ENCODE measurements at places on chromosomes 3 and 15.
A peak's percentile ranks its signal among the peaks of the same experiment; 100 is the strongest.

- DNase-seq = no peak
Measured at GRCh38 chr15:33411596-33412540, 101.1 kb downstream of the RYR3 start.

GRCh38 chr3:27281671-27282150 is 87.5 kb downstream of the NEK10 start:
- DNase-seq = no peak

GRCh38 chr15:90489514-90489913 is 40.2 kb upstream of the CRTC3 start:
- DNase-seq = no peak

DNA sequence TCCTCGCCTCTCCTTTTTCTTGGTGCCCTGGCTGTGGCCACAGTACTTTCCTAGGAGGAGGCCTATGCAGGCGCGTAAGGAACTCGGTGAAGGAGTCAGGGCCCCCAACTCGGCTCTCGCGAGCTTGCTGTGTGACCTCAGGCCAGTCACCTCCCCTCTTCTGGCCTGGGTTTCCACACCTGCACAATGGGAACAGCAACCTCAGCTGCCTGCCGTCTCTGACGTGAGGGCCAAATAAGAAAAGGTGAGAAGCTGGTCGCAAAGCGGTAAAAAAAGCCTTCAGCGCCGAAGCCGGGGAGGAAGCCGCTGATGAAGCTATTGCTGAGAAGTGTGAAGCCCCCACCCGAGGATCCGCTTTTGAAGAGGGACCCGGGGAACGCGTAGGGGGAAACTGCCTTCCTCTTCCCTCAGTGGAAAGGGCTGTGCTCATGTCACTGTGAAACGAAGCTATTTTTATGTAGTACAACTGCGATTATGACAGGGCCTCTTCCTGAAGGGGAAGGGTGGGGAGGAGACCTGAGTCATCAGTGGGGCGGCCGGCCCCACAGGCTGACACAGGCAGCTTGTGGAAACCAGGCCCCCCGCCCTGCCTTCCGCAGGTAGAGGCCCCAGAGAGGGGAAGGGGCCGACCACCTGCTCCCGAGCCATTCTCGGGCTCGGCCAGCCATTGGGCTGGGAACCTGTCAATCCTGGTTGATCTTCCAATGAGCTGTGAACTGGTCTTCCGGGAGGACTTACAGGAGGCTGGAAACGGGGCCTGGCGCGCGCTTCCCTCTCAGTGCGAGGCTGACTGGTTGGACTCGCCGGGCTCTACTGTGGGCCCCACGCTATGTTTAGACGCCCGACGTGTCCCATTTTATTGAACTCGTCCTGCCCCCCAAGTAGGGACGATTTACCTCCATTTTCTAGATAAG is 18.0 kb upstream of the ANKDD1A start:
- DNase-seq = peak; percentile 94

DNA sequence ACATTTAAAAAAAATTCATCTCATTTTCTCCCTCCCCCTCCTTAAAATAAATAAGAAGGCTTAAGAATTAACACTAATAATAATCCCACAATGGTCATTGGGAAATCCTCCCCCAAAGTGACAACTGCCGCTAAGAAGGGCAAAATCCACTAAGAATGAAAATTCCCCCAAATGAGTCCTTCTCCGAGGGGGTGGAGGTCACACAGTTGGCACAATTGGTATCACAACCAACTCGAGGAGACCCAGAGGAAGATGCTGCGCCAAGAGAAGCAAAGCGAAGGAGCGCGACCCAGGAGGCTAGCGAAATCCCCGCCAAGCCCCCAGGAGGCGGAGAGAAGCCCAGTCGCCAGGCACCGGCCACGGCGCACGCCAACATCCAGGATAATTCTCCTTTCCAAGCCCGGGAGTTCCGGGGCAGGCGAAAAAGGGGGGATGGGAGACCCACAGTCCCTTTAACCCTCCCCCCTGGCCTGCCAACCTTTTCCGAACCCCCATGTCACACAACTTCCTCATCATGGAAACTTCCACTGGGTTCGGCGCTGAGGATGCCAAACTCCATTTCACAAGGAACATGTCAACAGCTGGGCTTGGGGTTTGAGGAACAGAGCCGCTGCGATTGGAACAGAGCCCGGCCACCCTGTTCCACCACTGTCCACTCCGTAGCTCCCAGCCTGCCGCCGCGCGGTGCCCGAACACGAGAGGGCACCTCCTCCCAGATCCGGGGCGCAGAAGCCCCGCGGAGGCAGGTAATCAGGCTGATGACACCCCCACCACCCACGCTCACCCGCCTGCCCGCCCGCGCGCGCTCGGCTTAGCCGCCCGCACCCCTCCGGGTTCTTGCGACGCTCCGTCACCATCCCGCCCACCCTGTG is 668 bp downstream of the THRB start:
- no peak for DNase-seq

GRCh38 chr3:115151921-115152320 is 4.8 kb upstream of the ZBTB20 start:
- DNase-seq = no peak

DNA sequence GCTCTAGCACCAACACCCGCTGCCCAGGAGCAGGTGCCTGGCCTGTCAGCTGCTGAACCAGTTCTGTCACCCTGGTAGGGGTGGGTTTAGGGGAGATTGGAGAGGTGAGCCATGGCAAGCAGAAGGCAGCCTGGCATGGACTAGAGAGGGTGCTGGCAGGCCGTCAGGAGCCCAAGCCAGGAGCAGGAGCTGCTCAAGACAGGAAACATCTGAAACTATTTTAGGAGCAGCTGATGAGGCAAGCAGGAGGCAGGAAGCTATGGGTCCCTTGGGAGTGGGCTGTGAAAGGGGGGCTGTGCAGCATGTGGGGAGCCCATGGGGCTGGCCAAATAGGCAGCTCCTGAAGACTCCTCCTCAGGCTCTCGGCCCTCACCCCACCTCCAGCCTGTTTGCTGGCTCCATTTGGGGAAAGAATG is 2.3 kb downstream of the INKA1 start:
- DNase-seq = no peak

GRCh38 chr3:66962664-66963063 is 35.4 kb upstream of the KBTBD8 start:
- DNase-seq = no peak

DNA sequence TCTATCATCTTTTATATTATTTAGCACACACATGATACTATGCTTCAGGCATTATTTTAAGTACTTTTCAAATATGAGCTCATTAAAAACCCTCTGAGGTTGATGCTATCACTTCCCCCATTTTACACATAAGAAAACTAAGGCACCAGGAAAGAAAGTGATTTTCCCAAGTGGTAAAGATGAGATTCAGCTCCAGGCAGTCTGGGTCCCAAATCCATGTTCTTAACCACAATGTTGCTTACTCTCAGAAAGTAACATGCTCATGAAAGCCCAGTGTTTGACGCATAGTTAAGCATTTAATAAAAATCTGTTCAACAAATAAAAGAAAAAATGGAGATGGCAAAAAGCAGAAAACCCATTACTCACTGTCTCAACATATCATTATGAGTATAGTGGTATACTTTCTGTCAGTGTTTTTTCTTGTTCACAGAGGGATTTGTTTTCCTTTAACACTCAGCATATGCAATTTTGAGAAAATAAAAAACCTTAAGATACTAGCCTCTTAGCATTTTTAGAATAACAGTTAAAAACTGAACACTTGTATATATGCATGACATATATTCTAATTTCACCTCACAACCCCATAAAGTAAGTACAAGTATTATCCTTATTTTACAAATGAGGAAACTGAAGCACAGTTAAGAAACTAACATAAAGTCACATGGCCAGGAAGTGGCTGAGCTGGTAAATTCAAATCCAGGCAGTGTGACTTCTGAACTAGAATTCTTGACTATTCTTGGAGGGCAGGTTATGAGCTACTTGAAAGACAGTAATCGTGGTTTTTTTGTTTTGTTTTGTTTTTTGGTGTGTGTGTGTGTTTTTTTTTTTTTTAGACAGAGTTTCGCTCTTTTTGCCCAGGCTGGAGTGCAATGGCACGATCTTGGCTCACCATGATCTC is 10.4 kb downstream of the PEAK1 start:
- no peak for DNase-seq

GRCh38 chr3:186366206-186366605 is 4.2 kb upstream of the DGKG start:
- no peak for DNase-seq
